ENCODE measurements at places on chromosomes 4 and X. TPM values are rescaled to one million over a fixed set of nuclear protein-coding genes. Genes with fewer than 3 reads are reported as not detected.

DNA sequence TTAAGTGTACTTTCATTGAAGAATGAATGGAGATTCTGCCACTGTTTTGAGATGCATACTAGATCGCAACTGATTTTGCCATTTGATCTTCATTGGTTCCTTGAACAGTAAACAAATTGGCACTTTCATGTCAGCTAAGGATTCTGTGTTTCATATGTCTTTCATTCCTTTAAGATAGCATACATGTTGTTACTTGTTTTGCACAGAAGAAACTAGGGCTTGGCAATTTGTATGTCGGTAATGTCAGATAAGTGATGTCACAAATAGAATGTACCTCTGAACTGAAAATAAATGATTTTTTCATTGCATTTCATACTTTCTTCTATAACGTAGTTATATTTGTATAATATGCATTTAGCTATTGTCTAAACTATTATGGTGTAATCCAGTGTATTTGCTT lies 73.2 kb upstream of the TENM3 start:
- no peak for DNase-seq

The GRIA2 gene
- total RNA-seq = not detected

DNA sequence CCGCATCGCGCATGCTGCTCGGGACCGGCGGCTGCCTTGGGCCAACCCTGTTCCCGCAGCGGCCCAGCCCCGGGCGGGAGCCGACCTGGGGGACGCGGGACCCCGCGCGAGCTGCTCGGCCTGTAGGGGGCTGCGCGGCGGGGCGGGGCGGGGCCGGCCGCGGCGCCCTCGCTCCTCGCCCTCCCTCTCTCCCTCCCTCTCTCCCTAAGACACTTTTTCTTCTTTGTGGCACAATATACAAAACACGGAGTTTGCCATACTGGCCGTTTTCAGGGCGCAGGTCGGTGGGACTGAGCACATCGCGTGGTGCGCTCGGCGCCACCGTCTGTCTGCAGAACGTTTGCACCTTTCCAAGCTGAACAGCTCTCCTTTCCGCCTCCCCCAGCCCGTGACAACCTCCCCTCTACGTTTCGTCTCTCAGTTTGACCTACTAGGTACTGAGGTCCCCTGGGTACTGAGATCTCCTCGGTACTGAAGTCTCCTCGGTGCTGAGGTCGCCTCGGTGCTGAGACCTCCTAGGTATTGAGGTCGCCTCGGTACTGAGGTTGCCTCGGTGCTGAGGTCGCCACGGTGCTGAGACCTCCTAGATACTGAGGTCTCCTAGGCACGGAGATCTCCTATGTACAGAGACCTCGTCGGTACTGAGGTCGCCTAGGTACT lies 261.1 kb upstream of the PLCXD1 start:
- DNase-seq = no peak

GRCh38 chrX:12955882-12956703 lies 18.8 kb upstream of the TMSB4X start:
- DNase-seq = peak; percentile 81

DNA sequence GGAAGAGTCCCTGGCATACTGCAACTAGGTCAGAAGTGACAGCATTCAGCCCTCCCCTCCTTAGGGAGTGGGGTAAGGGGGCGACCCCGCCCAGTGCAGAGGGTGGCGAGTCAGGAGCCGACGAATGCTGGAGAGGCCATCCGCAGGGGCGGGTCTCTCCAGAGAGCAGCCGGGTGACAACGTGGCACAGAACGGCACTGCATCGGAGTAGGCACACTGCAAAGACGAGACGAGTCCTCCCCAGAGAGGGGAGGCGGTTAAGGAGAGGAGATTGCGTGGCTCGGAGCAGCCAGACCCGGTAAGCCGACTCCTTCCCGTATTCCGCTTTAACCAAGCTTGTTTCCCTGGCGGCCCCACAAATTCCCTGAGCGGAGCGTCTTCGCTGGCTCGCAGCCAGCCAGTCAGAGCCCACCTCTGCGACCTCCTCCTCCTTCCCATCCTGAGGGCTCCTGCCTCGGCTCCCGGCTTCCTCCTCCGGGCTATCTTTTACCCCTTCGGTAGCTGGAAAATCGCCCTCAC lies 54.9 kb downstream of the LINC00632 start:
- DNase-seq = no peak

GRCh38 chr4:73707269-73707875 lies 33.0 kb upstream of the CXCL8 start:
- DNase-seq = peak; percentile 28
